ENCODE measurements at places on chromosomes 11 and 22.

GRCh38 chr11:70757241-70757640 lies 358.9 kb downstream of the CTTN start:
- no peak for DNase-seq

- DNase-seq, result no peak
These were observed 216.6 kb downstream of the CEP164 start for GRCh38 chr11:117544130-117544800.

DNA sequence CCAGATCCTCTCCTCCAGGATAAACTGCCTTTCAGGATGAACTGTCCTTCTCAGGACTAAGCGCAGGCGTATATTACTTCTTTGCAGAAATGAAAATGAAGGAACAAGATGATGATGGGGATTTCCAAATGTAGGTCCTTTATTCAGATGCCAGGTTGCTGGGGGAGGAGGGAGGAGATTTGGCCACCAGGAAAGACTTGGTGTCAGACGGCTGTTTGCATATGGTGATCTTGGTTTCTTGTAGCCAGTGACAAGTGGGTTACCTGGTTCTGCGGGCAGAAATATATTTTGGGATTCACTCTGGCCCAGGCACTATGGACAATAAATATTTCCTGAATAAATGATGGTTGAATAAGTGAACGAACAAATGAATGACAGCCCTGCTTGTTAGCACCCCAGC lies 243.4 kb downstream of the MIAT start:
- DNase-seq, result no peak

GRCh38 chr22:36277482-36278291 lies 24.8 kb downstream of the APOL1 start:
- peak; percentile 31 for DNase-seq
